ENCODE measurements at places on chromosomes 2 and 18.

GRCh38 chr2:1248187-1248586 lies 165.1 kb upstream of the TPO start:
- DNase-seq: no peak

- no peak for DNase-seq
Observed at GRCh38 chr2:176924909-176925534, 287.6 kb upstream of the HNRNPA3 start.

DNA sequence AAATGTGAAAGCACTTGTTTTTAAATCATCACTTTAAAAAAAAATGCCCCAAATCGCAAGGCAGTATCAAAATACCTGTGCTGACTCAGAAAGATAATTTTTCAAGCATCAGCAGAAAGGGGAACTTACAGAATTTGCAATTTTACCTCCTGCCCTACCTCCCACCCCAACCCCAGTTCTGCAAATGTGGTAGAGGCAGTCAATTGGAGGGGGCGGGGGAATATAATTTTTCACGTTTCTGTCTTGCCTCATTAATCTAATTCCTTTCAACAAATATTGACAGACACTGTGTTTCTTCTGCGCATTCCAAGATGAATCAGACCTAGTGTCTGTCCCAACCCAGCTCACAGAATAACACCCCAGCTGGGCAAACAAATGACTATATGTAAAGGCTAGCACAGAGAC lies 76.8 kb downstream of the ALPK2 start:
- no peak for DNase-seq

DNA sequence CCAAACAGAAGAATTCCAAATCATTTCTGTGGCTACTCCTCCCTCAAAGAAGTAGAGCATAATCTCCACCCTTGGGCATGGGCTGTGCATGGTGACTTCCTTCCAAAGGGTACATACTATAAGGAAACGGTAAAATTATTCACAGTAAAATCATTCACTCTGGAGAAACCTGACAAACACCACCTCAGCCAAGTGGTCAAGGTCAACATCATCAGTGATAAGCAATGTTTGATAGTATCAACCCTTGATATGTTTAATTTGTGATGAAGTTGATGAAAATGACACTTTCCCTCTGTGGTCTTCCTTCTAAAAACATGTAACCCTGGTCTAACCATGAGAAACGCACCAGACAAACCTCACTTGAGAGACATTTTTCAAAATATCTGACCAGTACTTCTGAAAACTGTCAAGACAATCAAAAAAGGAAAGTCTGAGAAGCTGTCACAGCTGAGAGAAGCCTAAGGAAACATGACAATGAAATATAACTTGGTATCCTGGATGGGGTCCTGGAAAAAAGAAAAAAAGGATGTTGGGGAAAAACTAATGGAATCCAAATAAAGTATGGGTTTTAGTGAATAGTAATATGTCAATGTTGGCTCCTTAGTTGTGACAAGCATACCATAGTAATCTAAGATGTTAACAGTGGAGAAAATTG lies 9.4 kb upstream of the TXNDC2 start:
- no peak for DNase-seq

GRCh38 chr18:77772177-77772576 lies 522.5 kb downstream of the GALR1 start:
- no peak for DNase-seq

DNA sequence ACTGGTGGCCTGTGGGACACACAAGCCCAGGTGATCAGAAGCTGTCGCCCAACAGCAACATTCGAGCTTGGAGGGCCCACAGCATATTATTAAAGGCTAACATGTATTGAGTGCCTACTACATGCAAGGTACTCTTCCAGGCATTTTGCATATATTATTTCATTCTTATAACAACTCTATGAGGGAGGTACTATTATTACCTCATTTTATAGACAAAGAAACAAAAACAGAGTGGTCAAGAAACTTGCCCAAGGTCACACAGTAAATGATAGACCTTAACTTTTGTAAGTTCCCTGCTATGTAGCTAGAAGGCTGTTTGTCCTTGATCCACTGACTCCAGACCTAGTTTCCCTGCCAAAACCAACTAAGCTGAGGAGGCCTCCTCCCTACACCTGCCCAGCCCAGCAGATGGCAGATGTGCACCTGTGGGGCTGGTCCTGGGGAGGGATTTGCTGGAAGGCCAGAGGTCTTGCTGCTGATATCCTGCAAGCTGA lies 35.7 kb downstream of the KANSL3 start:
- DNase-seq: no peak

- no peak for DNase-seq
Observed at GRCh38 chr2:100876231-100876860, 56.4 kb downstream of the NPAS2 start.

GRCh38 chr18:41829647-41830516 lies 125.2 kb upstream of the PIK3C3 start:
- no peak for DNase-seq

GRCh38 chr2:218957671-218958070 lies 1.8 kb upstream of the CDK5R2 start:
- DNase-seq: no peak

GRCh38 chr2:12032398-12032797 lies 286.0 kb downstream of the LPIN1 start:
- DNase-seq: no peak

- no peak for DNase-seq
Observed at GRCh38 chr2:112919086-112919485, 8.1 kb downstream of the IL37 start.

GRCh38 chr2:189127756-189128155 lies 51.8 kb downstream of the COL5A2 start:
- no peak for DNase-seq

DNA sequence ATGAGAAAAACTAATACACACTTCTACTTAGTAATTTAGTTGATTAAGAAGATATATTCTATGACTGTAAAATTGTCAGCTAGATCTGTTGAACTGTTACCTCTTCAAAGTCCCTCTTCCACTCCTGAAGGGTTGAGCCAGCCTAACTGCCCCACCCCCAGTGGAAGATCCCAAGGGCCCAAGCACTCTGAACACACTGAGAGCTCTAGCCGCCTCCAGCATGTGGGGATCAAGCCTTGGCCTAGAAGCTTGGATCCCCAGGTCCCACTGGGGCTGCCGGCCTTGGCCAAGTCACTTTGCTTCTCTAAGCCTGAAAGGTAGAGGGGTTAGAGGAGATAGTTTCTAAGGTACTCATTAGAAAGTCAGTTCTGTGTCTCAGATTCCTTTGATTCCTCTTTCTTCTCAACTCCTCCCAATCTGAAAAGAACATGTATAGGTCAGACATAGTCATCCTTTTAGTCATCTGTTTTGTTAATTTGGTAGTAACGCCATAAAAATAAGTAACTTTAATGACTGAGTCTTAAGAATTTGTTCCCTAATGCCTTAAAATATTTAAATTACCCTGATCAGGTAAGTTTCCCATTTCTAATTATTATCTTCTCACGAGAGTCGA lies 5.6 kb downstream of the CPSF3 start:
- no peak for DNase-seq

DNA sequence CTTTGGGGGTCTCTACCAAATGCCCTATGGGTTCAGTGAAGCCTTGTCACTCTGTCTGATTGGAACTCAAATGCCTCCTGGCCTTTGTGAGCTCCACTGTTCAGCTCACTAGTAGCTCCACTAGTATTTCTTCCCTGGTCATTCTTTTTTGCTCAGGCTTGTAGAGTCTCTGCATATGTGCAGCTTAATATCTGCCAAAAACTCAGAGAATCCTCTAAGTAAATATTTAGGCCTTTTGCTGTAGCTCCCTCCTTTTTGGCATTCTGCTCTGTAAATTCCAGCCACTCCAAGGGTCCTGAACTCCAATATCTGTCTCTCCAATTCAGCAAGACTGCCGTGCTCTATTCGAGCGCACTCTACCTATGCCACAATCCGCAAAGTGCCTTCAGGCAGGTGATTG lies 146.5 kb downstream of the MAIP1 start:
- no peak for DNase-seq

DNA sequence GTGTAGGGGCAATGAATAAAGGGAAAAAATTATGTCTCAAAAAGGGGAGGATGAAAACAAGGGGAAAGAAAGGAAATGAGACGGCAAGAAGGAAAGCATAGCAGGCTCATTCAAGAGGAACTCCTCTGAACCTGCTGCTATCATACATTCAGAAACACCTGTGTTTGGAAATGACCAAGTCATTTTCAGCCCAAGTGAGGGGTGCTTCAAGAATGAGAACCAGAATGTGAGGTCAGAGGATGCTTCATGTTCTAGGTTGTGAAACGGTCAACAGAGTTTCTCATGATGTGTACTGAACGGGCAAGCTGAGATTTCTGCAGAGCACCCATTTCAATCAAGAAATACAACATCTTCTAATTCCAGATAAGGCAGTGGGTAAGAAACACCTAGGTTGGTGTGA lies 1367.2 kb upstream of the CELF4 start:
- no peak for DNase-seq

DNA sequence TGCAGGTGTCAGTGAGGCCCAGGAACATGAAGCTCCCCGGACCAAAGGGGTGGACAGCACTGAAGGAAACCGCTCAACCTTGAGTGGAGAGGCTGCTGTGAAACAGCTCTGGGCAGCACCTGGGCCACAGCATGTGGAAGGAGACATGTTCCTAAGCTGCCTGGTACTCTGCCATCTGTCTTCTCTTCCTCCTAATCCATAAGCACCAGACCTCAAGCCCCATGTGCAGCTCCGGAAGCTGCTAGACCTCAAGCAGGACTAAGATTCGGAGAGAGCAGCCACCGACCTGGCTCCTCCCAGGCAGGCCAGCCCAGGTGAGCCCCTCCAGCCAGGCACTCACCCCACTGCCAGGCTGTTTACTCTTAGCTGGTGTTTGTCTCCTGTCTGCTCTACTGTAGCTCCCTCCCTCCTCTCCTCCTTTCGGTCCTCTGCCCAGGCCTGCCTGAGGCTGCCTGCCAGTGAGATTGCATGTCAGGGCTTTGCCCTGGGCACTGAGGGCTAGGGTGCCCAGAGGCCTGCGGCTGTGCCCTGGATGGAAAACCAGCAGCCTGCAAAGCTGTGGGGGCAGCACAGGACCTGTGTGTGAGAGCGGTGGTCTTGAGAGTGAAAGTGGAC lies 53.7 kb downstream of the BCL11A start:
- DNase-seq: no peak

GRCh38 chr2:238448031-238448955 lies 21.6 kb downstream of the ASB1 start:
- DNase-seq: no peak

- no peak for DNase-seq
Observed at GRCh38 chr2:75532488-75532887, 28.3 kb downstream of the EVA1A start.

GRCh38 chr2:72033636-72034035 lies 114.0 kb downstream of the CYP26B1 start:
- no peak for DNase-seq

DNA sequence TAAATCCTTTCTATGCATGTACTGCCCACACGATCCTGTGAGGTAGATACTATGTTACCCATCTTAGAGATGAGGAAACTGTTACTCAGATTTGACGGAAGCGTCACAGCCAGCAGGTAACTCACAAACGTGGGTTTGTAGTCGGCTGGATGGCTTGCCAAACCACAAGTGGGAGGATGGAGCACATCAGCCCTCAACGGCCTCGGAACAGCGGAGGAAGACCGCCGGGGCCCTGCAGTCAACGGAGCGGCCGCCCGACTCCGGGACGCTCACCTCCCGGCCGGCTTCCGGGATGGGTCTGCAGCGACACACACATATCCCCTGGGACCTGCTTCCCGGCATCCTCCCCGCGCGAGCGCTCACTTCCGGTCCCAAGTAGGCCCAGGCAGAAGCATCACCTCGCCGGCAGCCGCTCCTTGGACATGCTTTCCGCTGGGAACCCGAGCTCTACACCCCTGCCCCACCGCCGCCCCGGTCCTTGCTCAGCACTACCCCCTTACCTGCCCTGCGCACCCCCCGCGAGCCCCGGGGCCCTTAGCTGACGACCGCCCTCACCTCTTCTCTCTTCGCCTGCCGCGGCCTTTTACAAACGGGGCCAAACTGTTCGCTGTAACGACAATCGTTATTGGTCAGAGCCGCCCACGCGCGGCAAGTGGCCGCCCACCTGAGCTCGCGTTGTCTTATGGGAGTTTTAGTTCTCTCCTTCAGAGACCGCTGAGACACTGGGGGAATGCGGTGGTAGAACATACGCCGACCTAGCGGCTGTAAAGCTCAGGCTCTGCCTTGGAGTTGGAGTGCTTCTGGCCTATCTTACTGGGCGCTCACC lies at the start of gene C2orf42:
Gene C2orf42, minus strand, starts transcription at position 602 of the 826 bp plus-strand sequence. CDS start 9,034 bp downstream, outside the sequence.
- peak; percentile 95 for DNase-seq

GRCh38 chr2:198374375-198375082 lies 570.1 kb downstream of the PLCL1 start:
- DNase-seq: peak; percentile 67

DNA sequence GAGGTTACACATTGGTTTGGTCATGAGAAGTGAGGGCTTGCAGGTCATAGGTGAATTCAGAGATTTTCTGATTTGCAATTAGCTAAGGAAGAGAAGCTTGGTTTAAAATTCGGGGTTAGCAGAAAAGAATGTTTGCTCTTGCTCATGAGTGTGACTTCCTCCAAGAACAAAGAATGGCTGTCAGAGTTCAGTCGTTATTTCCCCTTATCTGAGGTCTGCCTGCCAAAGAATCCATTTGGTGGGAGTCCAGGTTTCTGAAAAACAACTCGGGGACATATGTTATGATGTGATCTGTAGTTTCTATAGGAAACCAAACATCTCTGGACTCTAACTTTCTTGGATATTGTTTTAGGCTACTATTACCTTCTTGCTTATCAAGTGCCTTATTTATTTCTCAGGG lies 3.2 kb upstream of the UGT1A6 start:
- DNase-seq: no peak

DNA sequence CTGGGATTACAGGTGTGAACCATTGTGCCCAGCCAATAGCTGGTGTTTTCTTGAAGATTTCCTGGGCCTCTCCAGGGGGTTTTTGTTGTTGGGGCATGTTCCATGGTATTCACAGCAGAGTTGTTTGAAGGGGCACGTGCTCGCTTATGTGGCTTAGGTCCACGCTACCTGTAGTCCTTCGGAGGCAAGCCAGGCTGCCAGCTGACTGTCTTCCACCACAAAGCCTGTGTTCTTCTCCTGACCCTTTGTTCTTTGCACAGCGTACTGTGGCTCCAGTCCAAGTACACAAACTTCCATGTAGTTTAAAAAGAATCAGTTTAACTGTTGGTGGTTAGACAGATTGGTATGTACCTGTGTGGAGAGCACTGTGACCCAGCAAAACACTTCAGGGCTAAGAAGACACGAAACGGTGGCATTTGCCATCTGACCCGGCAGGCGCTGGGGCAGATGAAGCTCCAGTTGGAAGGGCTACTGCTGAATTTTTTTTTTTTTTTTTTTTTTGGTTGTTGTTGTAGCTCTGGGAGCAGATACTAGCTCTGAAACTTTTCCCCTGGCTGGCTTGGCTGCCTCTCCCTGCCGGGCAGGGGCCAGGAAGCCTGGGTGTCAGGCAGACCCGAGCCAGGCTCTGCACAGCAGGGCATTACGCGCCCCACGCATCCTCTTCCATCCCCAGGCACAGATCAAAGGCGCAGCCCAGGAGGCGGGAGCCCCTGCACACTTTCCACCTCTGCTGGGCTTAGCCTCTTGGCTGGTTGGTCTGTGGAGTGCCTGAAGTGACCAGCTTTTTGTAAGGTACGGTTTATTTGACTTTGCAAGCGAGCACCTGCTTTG lies 5.7 kb downstream of the GREB1 start:
- no peak for DNase-seq

GRCh38 chr2:173963323-173963816 lies 1.8 kb downstream of the SP3 start:
- peak; percentile 37 for DNase-seq

All from AG09319 (cell line).